Central memory CD8-positive, alpha-beta T cell (primary cell): ENCODE measurements at places on chromosomes 12 and 14.

DNA sequence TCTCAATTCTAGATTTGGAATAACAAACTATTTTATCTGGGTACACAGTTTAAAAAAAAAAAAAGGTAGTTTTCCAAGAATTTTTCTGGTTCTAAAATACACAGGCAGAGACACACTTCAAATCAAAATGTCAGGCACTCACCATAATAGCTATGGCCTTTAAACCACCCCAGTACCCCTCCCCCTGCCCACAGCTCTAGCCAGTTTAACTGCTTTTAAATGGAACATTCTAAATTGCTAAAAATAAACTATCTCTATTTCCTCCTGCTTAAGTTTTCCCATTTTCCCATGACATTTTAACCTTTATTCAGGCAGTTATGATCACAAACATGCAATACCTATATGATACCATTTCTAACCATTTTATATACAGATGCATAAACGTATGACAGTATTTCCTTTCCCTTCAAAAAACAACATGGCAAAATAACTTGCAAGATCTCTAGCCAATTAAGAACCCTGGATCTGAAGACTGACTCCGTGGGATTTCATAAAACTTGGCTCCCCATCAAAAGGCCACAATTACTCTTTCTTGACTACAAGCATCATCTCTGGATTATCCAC is 46.3 kb downstream of the PPP2R5E start:
- no peaks in the 10 kb centered on the region for H3K27me3 ChIP-seq
- H3K36me3 ChIP-seq, result peaks cover 5% of the 10 kb centered on the region
- H3K27ac ChIP-seq, result no peak overlapping the region
- H3K4me3 ChIP-seq, result no peak overlapping the region

GRCh38 chr12:50050410-50051098 is 6.8 kb upstream of the ASIC1 start:
- peaks cover 2% of the 10 kb centered on the region for H3K36me3 ChIP-seq
- no peak overlapping the region for H3K27ac ChIP-seq
- no peak for DNase-seq
- H3K4me3 ChIP-seq, result no peak overlapping the region
- H3K27me3 ChIP-seq, result peaks cover 42% of the 10 kb centered on the region

DNA sequence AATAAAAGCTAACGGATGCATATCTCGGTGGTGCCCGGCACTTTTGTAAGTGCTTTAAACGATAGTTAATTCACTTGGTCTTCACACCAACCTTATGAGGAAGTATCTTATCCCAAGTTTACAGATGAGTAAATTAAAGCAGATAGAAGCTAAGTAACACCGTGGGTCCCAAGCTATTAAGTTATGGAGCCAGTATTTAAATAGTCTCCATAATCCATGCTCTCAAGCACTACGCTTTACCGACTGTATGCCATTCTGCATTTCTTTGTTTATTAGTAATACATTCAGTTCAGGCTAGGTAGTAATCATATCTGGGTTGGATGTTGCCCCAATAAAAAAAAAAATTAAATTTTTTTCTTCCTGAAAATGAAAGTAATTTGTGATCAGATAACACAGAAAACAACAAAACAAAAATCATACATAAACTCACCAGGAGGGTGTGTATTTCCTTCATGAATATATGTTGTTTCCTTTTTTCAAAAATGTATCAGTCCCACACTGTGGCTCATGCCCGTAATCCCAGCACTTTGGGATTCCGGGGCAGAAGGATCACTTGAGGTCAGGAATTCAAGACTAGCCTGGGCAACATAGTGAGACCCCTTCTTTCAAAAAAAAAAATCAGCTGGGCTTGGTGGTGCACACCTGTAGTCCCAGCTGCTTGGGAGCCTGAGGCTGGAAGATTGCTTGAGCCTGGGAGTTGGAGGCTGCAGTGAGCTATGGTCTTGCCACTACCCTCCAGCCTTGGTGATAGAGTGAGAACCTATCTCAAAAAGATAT is 1.4 kb upstream of the M6PR start:
- peak overlapping the region; percentile 91 for H3K27ac ChIP-seq
- DNase-seq, result no peak
- H3K27me3 ChIP-seq, result no peaks in the 10 kb centered on the region

DNA sequence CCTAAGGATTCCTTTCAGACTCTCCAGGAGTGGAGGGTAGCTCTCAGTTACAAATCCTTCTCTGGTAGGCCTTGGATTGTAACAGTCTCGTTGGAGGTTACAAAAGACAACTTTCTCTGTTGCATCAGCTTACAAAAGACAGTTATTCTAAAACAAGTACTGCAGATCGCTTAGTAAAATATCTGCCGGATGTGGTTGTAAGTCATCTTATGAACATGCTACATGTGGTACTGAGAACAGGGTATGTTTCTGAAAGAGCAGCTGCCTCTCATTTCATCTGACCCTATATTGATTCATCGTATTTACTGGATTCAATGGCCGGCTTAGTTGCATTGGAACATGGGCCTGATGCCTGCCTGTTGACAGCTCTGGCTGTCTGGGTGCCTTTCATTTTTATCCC is 157.4 kb downstream of the PTCSC3 start:
- no peak overlapping the region for H3K4me3 ChIP-seq
- no peak overlapping the region for H3K27ac ChIP-seq
- no peaks in the 10 kb centered on the region for H3K4me1 ChIP-seq

DNA sequence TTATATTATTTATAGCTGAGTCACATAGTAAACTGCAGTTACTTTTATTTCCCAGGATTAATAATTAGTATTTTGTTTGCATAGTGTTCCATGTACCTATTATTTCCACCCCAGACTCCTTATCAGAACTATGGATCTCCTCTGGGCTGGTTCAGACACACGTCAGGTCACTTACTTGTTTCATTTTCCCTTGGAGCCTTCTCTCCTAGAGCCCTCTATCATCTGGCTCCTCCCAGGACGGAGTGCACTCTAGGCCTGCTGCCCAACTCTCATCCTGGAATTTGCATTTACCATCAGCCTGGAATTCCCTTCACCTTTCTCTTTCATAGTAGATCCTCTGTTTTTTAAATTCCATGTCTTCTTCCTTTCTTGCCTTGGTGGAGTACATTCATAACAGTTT is 28.5 kb upstream of the GALNT16 start:
- no peaks in the 10 kb centered on the region for H3K4me1 ChIP-seq
- H3K27me3 ChIP-seq, result no peaks in the 10 kb centered on the region
- no peak overlapping the region for H3K4me3 ChIP-seq
- no peak for DNase-seq
- H3K27ac ChIP-seq, result no peak overlapping the region
- H3K36me3 ChIP-seq, result peaks cover 28% of the 10 kb centered on the region

GRCh38 chr12:89663577-89664357 is 44.9 kb downstream of the ATP2B1 start:
- peak overlapping the region; percentile 38 for H3K27ac ChIP-seq
- peaks cover 48% of the 10 kb centered on the region for H3K4me1 ChIP-seq
- H3K27me3 ChIP-seq, result no peaks in the 10 kb centered on the region
- H3K36me3 ChIP-seq, result peaks cover 2% of the 10 kb centered on the region
- peak overlapping the region; percentile 14 for H3K4me3 ChIP-seq
- no peak for DNase-seq

- H3K27me3 ChIP-seq, result no peaks in the 10 kb centered on the region
- no peaks in the 10 kb centered on the region for H3K4me1 ChIP-seq
- no peak overlapping the region for H3K4me3 ChIP-seq
Measured at GRCh38 chr12:62698701-62699101, 232.1 kb downstream of the MON2 start.
